MM.1S (cell line): ENCODE measurements at places on chromosomes 7 and 10.

GRCh38 chr7:87170828-87171227 lies 18.6 kb downstream of the DMTF1 start:
- DNase-seq: no peak

DNA sequence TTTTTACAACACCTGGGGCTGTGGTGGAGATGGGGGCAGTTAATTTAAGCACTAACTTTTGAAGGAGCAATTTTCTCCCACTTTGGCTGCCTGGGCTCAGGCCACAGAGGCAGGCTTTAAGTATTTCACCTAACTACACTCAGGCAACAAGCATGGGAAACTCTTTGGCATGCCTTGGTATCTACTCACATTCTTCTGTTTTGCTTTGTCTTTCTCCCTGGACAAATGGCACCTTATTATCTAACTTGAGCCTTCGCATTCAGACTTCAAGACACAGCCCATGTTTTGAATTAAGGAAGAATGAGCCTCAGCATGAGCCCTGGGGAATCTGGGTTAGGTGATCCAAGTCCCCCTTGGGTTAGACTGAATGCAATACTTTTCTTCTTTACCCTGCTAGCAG lies 31.8 kb upstream of the BMPER start:
- no peak for DNase-seq

DNA sequence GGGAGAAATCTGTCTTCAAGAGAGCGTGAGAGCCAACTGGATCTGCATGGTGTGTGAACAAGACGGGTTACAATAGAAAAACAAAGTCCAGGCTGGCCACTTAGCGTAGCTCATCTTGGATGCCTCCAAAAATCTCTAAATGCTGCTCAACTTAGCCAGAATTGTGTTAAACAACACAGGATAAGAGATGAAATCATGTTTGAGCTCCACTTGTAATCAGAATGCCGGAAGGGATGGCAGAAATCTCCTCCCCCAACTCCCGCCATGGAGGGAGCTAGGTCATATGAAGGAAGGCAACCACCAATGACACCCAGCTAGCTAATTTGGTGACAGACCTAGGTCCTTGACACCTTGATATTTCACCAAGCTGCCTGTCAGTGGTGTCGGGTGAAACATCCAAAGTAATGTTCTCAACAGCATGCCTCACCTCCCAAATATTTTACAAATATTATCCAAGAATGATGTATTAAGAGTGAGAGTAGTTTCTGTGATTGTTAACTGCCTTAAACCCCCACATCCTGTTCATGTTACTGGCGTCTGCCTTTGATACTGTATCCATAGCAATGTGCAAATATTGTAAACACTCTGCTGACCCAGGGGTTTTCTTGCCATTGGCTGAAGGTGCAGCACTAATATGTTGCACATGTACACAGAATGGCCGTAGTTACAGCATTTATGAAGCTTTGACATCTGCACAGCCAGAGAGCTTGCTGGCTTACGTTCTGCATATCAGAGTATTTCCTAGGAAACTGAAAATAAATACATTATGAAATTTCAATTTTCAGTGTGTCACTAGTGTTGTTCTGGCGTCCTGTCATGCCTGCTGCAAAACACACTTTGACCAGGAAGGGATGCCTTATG lies 25.8 kb downstream of the TMEM254 start:
- no peak for DNase-seq

- no peak for DNase-seq
Observed at GRCh38 chr10:80670774-80671173, 133.1 kb downstream of the SH2D4B start.

DNA sequence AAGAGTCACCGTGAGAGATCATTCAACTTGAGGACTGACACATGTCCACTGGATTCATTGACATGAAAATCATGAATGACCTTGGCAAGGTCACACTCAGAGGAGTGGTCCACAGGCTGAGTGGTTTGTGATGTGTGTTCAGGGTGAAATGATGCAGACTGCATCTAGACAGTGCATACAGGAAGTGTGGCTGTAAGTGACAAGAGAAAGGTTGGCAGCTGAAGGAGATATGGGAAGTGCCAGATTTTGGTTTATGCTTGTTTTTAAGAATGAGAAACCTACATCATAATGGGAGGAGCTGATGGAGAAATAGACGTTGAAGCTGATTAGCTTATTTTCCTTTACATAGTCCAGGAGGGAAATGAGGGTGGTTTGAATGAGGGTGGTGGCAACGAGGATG lies 64.8 kb upstream of the VIPR2 start:
- DNase-seq: no peak

DNA sequence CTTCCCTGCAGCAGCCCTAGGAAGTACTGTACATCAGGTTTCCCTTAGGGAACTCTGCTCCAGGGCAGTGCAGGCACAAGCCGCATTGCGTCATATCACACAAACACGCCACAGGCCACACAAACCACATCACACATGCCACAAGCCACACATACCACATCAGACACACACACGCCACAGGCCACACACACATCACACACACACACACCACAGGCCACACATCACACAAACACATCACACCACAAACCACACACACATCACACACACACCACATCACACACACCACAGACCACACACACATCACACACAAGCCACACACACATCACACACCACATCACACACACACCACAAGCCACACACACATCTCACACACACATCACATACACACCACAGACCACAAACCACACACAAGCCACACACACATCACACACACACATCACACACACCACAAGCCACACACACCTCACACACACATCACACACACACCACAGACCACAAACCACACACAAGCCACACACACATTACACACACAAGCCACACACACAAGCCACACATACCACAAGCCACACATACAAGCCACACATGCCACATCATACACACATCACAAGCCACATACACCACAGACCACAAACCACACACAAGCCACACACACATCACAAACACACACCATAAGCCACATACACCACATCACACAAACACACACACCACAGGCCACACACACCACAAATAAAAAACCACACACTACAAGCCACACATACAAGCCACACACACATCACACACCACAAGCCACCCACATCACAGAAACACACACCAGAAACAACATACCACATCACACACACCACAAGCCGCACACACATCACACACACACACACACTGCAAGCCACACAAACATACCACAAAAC lies 53.4 kb downstream of the TMEM209 start:
- no peak for DNase-seq

DNA sequence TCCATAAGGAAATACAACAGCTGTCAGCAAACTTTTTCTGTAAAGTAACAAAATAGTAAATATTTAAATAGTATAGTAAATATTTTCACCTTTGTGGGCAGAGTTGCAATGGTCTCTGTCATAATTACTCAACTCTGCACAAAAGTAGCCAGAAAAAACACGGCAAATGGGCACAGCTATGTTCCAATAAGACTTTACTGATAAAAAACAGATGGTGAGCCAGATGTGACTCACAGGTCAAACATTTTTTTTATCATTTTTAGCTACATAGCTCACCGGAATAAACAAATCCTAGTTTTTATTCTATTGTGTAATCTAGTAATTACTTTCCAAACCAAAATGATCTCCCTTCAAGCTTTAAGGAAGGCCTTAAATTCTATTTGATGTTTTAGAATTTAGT lies 55.3 kb downstream of the NCAPG2 start:
- DNase-seq: no peak

DNA sequence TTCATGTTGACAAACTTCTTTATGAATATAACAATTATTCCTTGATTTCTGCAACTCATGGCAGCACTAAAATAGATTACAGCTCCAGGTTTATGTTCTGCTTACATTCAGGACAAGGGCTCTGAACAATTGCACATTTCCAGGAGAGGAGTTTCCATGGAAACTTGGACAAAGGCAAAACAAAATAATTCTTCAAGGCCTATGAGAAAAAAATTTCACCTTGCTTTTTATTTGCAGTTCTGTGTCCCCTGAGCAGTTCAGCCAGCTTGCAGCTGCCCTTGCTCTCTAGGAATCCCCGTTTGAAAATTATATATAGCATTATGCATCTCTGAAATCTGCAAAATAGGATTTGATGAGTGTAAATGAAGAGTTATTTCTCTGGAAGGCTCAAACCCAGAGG lies 71.7 kb downstream of the ARL4A start:
- DNase-seq: no peak

DNA sequence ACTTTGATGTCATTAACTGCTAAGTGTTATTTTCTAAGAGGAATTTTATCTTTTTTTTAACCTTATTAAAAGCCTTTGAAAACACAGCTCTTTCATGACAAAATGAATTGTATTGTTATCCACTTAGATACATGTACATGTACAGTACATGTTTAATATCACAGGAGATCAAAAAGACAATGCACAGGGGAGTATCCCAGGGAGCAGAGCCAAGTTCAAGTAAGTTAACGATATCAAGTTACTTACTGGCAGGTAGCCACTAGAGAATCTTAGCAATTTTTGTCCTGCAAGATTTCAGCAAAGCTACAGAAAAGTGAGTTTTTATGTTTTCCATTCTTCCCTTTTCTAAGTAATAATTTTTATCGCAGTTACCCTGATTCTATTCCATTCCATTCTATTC lies 33.9 kb upstream of the ARL4A start:
- DNase-seq: no peak

- DNase-seq: peak; percentile 88
Observed at GRCh38 chr7:105101864-105102263, 87.9 kb downstream of the KMT2E start.

GRCh38 chr10:10044922-10045764 lies 972.5 kb upstream of the CELF2 start:
- no peak for DNase-seq

- no peak for DNase-seq
Observed at GRCh38 chr7:116455499-116455898, 44.0 kb upstream of the CAV2 start.

DNA sequence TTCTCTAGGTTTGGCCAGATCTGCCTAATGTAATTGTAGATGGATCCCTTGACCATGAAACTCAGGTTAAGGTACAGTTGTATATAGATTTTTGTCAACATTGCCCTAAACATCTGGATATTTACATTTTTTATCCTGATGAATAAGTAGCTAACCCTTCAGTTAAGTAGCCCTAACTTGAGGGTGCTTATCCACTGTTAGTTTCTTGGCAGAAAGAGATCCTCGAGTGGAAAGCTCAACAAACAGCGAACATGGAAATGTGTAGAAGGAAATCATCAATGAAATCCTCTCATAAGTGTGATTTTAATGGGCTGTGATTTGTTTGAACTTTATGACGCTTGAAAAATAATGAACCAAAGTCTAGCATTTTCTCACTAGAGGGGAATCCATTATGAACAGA lies 72.8 kb downstream of the PRSS58 start:
- no peak for DNase-seq

- no peak for DNase-seq
Observed at GRCh38 chr7:120877701-120878100, 19.8 kb upstream of the TSPAN12 start.

- DNase-seq: no peak
Observed at GRCh38 chr7:125098377-125098970, 168.8 kb upstream of the POT1 start.

DNA sequence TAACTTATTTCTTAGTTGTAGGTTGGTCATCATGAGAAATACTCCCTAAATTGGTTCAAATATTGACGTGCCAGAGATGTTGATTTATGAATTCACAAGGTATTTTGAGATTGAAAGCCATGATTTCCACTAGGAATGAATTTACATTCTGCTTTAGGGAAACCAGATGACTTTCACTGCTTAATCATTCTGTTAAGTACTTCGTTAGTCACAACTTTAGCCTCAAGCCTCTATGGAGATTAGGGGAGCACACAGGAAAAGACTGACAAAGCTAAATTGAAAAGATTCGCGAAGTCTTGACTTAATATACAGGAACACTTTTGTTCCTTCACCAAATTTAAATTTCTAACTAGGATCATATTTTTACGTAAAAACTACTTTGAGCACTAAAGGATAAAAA lies 250.4 kb upstream of the CACNA2D1 start:
- DNase-seq: no peak

GRCh38 chr10:29039677-29040189 lies 249.1 kb upstream of the LYZL1 start:
- DNase-seq: no peak

- DNase-seq: no peak
Observed at GRCh38 chr7:2018569-2019460, 213.9 kb downstream of the MAD1L1 start.

GRCh38 chr10:106711313-106711906 lies 453.1 kb downstream of the SORCS1 start:
- peak; percentile 34 for DNase-seq

GRCh38 chr7:1093502-1093843 lies 5.6 kb downstream of the GPER1 start:
- DNase-seq: no peak

DNA sequence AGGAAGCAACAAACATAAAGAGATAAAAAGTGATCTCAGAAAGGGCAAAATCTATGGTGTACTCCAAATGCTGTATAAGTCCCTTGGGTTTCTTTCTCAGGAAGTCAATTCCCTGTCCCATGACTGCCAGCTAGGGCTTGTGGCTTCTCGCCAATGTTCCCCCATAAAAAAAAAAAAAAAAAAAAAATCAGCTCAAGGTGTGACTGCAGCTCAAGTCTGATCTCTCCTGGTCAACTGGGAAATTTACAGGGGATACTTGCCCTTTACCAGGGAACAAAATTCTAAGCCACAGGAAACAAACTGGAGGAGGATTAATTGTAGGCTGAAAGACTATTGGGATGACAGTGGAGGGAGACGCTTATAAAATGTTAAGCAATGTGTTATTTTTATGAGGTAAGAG lies 76.0 kb downstream of the PCGF5 start:
- DNase-seq: peak; percentile 20

- no peak for DNase-seq
Observed at GRCh38 chr10:34581801-34582532, 233.1 kb downstream of the PARD3 start.

- peak; percentile 79 for DNase-seq
Observed at GRCh38 chr7:55549457-55549856, 22.8 kb downstream of the VOPP1 start.

DNA sequence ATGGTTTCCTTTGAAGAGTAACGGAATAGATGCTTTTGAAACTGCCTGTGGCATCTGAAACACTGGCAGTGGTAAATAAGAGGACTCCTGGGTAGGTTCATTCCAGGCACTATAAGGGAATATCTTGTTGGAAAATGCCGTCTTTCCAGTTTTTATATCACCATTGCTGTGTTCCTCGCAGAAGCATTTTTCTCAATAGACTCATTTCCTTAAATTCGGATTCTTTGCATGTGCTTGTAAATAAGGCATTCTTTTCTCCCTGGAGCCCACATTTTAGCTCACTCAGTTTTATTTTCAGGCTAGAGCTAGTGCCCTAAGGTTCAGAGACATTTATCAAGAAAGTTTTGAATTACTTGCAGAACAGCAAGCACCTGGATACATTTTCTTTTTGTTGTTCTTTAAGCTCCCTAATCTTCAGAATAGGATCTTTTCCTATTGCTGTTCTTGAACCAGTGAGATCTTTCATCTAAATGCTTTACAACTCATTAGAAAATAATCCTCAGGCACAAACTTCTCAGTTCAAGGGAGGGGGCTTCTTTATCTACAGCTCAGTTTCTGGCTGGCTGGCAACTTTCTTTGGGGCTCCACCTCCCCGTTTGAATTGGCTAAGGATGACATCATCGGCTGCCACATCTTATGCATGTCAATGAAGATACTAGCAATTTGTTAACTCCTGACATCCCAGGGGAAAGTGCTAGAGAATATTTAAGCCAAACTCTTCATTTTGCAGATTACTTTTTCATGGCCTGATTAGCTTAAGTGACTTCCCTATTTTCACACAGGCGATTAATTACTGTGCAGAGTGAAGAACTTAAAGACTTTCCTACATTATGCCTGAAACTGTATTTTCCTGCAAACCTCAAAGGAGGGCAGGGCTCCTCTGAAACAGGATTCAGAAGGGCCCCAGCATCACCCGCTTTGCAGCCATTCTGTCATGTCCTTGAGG lies 133.7 kb upstream of the RSU1 start:
- DNase-seq: no peak

GRCh38 chr7:158289761-158290523 lies 297.7 kb downstream of the PTPRN2 start:
- no peak for DNase-seq
